ENCODE measurements at places on chromosomes 13 and 19.

DNA sequence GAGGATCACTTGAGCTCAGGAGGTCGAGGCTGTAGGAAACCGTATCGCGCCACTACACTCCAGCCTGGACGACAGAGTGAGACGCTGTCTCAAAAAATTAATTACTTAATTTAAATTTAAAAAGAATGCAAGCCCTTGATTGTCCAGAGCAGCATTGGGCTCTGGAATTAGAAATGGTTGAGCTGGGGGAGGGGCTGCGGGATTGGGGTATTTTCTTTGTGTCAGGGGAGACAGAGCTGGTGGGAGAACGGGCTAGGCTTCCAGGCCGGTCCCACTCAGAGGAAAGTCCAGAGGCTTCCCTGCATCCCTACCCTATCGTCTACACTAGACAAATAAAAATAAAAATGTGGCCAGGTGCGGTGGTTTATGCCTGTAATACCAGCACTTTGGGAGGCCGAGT lies 2.2 kb upstream of the RAB3A start:
- no peak for DNase-seq

DNA sequence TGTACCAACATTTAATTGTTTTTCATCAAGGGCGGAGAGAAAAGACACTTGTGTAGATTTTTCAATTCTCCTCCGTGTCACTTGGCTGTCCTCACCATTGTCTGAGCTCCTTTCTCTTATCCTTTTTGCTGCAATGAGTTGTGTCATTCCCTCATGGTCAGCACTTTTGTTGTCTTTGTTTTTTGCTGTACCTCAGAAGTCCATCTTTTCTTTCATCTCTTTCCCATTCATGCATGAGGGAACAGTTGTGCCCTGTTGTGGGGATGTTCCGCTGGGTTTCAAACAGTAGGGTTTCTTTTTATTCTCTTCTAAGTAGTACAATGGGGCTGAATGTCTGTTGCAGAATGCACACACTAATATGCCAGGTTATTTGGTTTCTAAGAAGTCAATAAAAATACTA lies 222.6 kb downstream of the TM9SF2 start:
- DNase-seq: no peak

- no peak for DNase-seq
These were observed 68.2 kb upstream of the LSM14A start for GRCh38 chr19:34104096-34104495.

- no peak for DNase-seq
These were observed 527 bp downstream of the KLK6 start for GRCh38 chr19:50968716-50969412.

- no peak for DNase-seq
These were observed 67.3 kb downstream of the SLC15A1 start for GRCh38 chr13:98685146-98685545.

DNA sequence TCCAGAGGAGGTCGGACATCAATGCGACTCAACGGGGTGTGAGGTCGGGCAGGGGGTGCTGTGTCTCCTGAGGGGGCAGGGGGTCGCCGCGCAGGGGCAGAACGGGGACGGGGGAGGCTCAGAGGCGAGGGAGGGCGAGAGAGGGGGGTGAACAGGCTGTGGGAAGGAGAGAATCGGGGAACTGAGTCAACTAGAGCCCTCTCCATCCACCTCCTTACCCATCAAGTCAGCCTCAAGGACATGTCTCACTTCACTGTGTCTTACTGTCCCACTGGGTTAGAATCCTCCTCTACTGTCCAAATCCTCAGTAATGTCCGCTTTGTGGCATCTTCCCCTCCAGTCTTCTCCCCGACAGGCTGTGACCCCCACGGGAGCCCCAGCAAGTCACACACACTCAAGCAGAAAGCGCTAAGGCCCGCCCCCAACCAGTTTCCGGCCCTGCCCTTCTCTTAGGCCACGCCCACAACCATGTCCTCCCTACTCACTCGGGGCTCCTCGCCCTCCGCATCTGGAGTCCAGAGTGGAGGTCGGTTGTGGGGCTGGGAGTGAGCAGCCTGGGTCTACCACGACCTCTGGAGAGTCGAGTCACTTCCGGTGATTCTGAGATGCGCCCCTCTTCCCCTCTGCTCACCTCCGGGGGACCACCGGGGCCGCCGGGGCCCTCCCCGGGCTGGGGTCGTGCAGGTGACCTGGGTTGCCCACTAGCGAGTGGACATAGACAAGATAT lies 9.3 kb downstream of the PLEKHA4 start:
- peak; percentile 37 for DNase-seq

DNA sequence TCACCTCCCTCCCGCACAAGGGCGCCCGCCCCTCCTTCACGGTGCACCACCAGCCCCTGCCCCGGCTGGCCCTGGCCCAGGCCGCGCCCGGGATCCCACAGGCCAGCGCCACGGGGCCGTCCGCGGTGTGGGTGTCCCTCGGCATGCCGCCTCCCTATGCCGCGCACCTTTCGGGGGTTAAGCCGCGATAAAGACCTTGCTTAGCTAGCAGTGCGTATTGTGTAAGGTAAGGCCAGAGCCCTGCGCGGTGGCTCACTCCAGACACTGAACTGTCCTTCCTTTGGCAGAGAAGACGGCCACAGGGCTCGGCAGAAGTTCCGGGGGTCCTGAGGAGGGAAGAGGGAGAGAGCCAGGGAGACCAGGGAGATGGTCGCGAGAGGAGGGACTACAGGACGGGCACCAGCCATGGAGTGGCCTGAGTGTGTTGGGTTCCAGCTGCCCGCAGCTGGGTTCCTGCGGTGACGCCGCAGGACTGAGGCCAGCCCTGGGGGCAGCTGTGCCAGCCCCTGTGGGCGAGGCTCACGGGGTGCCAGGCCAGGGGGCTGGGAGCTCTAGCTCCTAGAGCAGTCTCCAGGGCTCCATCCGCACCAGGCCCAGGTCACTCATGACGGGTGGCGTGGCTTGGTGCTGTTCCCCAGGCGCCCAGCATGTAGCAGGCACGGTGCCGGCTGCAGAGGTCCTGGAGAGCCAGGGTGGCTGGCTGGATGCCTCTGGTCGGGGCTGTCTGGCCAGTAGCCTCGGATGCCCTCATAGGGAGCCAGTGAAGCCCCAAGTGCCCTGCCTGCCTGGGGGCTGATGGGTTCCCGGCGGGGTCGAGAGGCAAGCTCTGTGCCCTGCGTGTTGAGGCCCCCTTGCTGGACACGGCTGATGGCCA lies 7.7 kb downstream of the PLEKHJ1 start:
- DNase-seq: no peak

All from NCI-H82 (cell line).